ENCODE measurements at places on chromosomes 11 and 22.

- DNase-seq, result no peak
Observed at GRCh38 chr11:22552885-22553284, 72.7 kb downstream of the FANCF start.

GRCh38 chr11:87572881-87573280, 535.1 kb downstream of the TMEM135 start:
- DNase-seq, result no peak

DNA sequence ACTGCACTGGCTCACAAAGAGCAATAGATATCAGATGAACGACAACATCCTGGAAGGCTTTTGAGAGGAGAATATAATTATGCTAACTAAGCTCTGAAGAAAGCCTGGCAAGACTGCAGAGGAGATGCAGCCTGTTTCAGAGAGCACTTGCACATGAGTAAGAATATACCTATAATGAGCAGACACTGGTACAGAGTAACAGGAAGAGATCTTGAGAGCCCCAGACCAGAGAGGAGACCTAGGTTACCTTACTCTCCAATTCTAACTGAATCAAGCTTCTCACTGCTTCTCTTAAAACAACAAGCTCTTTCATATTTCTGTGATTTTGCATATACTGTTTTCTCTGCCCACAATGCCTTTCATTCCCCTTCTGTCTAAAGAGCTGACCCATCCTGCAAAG, 66.5 kb downstream of the FAM168A start:
- DNase-seq, result no peak

DNA sequence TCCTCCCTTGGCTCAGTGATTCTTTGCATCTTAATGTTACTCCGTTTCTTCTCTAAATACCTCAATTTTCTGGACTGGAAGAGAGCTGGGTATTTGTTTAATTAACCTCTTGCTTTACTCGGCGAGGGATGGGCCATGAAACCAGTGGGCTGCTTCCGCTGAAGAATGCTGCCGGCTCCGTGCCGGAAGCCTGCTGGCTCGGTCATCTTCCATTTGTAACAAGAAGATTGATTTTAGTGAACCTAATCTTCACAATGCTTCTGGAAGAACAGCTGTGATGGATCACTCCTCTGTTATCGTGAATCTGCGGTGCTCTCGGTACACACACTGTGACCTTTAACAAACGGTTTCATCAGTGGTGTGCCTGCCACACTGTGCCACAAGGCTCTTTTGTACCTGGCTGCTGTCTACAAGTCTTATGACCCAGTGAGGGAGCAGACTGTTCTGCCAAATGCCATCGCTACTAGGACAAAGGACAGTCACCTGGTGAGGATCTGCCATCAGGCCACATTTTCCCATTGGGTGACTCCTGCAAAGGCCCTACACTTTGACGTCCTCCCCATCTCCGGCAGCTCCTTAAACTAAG, 25.3 kb upstream of the PARVB start:
- DNase-seq, result no peak

All from right hindlimb (tissue), 1 donor.